Activated CD8-positive, alpha-beta T cell treated with anti-CD3 and anti-CD28 coated beads for 36 hours (primary cell): ENCODE measurements at places on chromosomes 13 and 19. TPM values are rescaled to one million over a fixed set of nuclear protein-coding genes. Genes with fewer than 3 reads are reported as not detected.

GRCh38 chr19:48868114-48868886 is at the start of gene PLEKHA4:
Gene PLEKHA4, minus strand, starts transcription at chr19:48868617. Its CDS starts 997 bp downstream, at chr19:48867620.
- DNase-seq = no peak

DNA sequence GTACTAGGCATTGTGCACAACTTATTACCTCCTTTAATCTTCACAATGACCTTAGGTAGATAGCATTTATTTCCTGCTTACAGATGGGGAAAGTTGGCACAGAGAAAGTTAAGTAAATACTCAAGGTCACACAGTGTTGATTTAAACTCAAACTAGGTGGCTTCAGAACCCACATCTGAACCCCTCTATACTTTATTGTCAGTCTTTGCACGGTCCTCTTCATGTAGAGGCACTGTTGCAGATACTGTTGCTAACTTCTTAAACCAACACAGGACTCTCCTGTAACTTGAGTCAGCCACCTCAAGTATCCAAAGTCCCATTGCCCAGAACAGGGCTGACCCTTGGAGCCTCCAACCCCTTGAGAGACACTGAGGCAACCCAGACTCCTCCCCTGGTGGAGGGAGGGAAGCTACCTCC is 48.8 kb downstream of the FRY start:
- no peak for DNase-seq

- DNase-seq = peak; percentile 68
Measured at GRCh38 chr19:45863840-45864628, at the start of gene FOXA3. Gene FOXA3, plus strand, starts transcription at chr19:45864326. Its CDS starts 131 bp downstream, at chr19:45864457.

GRCh38 chr19:38736036-38736412 is 8.2 kb downstream of the CAPN12 start:
- peak; percentile 88 for DNase-seq

DNA sequence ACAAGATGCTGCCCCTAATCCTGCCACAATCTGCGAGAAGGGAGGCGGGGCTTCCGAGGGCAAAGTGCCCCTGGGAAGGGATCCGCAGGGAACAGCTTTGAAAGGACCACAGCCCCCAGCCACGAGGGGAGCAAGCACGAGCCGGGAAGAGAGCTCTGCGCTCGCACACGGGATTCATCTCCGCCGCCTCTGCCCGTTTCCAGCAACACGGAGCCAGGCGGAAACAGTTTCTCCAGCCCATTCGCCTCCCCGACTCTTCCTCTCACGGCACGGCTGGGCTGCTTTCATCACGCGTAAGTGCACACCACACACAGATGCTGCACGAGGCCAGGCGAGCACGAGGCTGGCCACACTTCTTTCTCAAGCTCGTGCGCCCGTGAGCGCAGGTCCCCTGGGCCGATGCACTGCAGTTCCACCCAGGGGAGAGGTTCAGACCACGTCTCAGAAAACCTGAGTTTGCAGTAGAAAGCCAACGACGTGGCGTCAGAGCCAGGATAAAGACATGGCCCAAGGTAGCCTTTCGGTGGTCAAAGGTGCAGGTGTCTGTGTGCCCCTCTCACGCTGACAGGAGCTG is 33.6 kb downstream of the NAXD start:
- DNase-seq = no peak

DNA sequence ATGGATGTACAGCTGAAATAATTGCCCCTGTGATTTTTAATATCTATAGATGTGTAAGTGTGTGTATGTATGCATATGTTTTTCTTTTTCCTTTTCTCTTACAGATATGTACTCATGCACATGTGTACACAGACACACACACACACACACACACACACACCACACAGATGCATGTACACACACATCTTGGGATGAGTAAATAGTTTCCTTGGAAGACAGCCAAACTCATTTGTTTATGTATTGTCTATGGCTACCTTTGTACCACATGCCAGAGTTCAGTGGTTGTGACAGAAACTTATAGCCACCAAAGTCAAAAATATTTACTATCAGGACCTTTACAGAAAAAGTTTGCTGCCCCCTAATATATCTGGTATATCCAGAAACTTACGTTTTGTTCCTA is 192.6 kb downstream of the MAB21L1 start:
- no peak for DNase-seq

DNA sequence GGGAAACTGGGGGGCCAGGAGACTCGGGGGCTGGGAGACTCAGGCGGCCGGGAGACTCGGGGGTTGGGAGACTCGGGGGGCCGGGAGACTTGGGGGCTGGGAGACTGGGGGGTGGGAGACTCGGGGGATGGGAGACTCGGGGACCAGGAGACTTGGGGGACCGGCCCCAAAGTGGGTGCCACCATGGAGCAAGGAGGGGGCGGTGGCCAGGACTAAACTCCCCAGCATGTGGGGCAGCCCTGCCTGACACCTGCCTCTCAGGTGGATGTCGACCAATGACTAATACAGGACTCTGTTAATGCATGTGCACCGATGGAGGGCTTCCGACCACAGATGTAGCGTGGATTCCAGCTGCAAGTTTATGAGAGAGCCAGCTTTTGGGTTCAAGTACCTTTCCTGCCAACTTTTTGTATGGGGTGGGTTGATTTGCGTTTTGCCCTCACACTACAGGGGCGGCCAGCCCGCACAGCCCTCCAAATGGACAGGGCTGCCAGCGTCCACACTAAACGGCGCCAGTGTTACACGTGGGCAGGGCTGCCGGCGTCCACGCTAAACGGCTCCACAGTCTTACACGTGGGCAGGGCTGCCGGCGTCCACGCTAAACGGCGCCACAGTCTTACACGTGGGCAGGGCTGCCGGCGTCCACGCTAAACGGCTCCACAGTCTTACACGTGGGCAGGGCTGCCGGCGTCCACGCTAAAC is 62.2 kb downstream of the RASA3 start:
- DNase-seq = no peak

The HPN gene
- total RNA-seq = not detected

DNA sequence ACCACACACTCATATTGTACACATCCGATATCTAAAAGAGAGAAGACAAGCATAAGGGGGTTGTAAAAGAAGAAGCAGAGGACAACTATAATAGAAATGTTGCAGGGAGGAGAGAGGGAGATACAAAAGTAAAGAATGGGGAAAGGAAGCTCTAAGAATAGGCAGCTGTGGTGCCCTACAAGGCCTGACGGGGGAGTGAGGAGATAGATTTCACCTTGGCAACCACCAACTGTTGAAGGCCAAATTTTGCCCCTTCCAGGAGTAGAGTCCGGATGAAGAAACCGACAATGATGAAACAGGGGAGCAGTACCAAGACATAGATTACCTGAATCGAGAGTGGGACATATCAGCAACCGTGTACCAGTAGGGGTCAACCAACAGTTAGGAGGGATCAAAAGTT is 15.9 kb downstream of the SLC6A16 start:
- no peak for DNase-seq

DNA sequence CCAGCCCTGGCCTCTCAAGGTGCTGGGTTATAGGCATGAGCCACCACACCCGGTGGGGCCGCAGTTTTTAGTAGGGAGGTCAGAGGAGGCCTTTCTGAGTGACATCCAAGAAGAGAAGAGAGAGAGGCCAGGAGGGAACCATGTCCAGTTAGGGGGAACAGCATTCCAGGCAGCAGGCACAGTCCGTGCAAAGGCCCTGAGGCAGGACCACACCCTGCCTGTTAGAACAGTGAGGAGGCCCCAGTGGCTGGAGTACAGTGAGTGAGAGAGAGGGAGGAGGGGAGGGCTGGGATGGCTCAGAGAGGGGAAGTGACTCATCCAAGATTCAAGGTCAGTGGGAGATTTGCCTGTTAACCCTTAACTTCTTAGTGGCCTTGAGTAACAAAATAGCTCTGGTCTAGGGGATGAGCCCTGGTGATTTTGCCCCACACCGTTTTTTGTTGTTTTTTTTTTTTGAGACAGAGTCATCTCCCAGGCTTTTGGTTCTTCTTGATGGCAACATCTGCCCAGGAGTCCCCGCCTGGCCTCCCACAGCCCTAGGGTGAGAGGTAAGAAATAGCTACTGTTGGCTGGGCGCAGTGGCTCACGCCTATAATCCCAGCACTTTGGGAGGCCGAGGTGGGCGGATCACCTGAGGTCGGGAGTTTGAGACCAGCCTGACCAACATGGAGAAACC is 2.7 kb upstream of the PLIN3 start:
- DNase-seq = peak; percentile 61

DNA sequence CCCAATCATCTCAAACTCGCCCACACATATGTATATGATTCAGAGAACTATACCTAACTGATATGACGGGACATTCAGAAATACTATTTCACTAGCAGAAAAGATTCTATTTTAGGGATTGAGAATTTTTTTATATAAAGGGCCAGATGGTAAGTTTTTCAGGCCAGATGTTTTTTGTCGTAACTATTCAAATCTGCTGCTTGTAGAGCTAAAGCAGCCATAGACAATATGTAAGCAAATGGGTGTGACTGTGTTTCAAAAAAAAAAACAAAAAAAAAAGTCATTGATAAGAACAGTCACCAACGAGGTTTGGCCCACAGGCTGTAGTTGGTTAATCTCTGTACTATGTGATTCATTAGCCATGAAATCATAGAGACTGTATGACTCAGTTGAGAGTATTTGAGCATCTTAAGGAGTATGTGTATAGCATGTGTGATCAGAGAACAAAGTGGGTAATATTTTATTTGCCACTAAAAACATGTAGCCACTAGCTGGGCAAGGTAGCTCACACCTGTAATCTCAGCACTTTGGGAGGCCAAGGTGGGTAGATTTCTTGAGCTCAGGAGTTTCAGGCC is 2724.7 kb downstream of the PCDH9 start:
- DNase-seq = no peak

GRCh38 chr13:19984430-19985218 is 26.1 kb downstream of the ZMYM2 start:
- DNase-seq = no peak

The PSG1 gene
- total RNA-seq = not detected

- no peak for DNase-seq
Measured at GRCh38 chr13:21077076-21077787, 15.8 kb upstream of the LATS2 start.

GRCh38 chr19:42389899-42390298 is at the start of gene CNFN:
Gene CNFN, minus strand, starts transcription at chr19:42390297. Its CDS starts 1,260 bp downstream, at chr19:42389037.
- no peak for DNase-seq

The SULT2A1 gene
- total RNA-seq = not detected

- no peak for DNase-seq
Measured at GRCh38 chr13:103663996-103664395, 597.8 kb upstream of the SLC10A2 start.

DNA sequence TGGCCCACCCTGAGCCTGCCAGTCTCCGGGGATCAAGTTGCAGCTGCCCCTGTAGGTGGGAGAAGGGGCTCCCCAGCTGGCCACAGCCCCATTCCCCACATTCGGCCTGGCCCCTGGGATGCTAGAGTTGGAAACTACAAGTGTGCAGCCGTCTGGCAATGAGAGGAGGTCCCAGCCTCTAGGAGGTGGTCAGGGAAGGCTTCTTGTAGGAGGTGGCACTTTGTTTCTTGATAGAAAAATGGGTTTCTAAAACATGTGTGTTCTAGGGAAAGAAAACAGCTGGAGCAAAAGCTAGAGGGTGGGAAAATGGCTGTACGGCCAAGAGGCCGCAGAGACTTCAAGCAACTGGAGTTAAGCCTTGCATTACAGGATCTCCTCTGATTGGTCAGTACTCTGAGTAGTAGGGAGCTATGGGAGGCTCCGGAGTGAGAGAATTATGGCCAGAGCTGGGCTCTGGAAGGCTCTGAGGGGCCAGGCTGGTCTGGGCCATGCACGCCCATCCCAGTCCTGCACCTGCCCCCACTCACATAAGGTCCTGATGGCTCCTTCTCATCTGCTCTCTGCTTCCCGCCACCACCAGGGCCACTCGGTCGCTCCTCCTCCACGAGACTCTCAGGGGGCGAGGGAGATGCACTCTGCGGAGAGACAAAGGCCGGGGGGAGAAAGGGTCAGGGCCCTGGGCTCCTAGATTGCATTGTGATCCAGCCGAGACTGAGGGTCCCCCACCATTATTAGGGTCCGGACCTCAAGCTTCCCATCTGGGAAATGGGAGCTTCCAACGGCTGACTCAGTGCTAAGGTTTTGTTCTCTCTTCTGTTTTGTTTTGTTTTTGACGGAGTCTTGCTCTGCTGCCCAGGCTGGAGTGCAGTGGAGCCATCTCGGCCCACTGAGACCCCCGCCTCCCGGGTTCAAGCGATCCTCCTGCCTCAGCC is 13.7 kb downstream of the TLE2 start:
- DNase-seq = no peak

GRCh38 chr19:39833160-39833463 is 850 bp downstream of the DYRK1B start:
- no peak for DNase-seq
